Spinal cord (tissue), 10 donors: ENCODE measurements at places on chromosomes 3 and 15. TPM values are rescaled to one million over a fixed set of nuclear protein-coding genes. Genes with fewer than 3 reads are reported as not detected.
A peak's percentile ranks its signal among the peaks of the same experiment; 100 is the strongest.

OR4M2 gene
- not detected for total RNA-seq

PRICKLE2 gene
- total RNA-seq: 24.2 TPM

GRCh38 chr3:33808559-33808958 is 10.1 kb downstream of the PDCD6IP start:
- no peaks in the 10 kb centered on the region for H3K36me3 ChIP-seq
- no peak overlapping the region for H3K27ac ChIP-seq
- no peak overlapping the region for H3K4me3 ChIP-seq
- DNase-seq: no peak
- H3K27me3 ChIP-seq: no peaks in the 10 kb centered on the region

- no peaks in the 10 kb centered on the region for H3K4me1 ChIP-seq
- H3K4me3 ChIP-seq: no peak overlapping the region
- H3K36me3 ChIP-seq: no peaks in the 10 kb centered on the region
- no peaks in the 10 kb centered on the region for H3K27me3 ChIP-seq
- peak; percentile 27 for DNase-seq
Observed at GRCh38 chr15:45645026-45645980, 10.5 kb downstream of the SQOR start.

DNA sequence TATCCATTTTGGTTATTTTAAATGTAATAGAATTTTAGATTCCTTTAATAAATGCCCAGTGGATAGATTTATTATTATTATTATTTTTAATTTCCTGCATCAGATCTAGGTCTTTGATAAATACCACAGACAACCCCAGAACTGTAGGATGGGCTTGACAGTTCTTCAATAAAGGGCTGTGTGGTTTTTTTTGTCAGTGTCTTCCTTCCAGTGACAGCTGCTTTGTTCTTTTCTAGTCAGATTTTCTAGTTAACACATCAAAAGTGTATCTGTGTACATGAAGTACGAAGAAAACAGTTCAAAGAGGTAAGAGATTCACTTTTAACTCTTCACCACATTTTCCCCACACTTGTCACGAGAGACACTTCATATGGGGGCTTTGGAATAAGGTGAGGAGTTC is 120.3 kb downstream of the SAMMSON start:
- no peaks in the 10 kb centered on the region for H3K36me3 ChIP-seq
- H3K4me3 ChIP-seq: no peak overlapping the region
- no peaks in the 10 kb centered on the region for H3K4me1 ChIP-seq
- no peaks in the 10 kb centered on the region for H3K27me3 ChIP-seq
- no peak for DNase-seq
- H3K27ac ChIP-seq: no peak overlapping the region

- no peak for DNase-seq
- no peaks in the 10 kb centered on the region for H3K27me3 ChIP-seq
- no peaks in the 10 kb centered on the region for H3K36me3 ChIP-seq
- H3K4me3 ChIP-seq: no peak overlapping the region
- H3K27ac ChIP-seq: no peak overlapping the region
Observed at GRCh38 chr15:35043373-35044095, 41.6 kb downstream of the NANOGP8 start.

GRCh38 chr3:189712906-189713483 is 81.8 kb downstream of the TP63 start:
- no peak for DNase-seq
- no peak overlapping the region for H3K4me3 ChIP-seq
- H3K27ac ChIP-seq: no peak overlapping the region

DNA sequence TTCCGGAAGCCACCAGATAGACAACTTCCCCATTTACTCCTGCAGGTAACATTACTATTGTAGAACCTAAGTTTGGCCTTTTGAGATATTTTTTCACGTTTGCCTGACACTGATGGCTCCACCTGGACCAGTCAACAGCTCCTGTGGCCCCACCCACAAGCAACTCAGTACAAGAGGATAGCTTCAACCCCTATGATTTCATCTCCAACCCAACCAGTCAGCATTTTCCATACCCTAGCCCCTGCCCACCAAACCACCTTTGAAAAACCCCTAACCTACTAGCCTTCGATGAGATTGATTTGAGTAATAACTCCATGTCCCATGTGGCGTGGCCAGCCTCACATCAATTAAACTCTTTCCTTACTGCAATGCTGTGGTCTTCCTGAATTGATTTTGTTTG is 950 bp upstream of the EHHADH start:
- H3K4me1 ChIP-seq: no peaks in the 10 kb centered on the region
- no peak for DNase-seq
- H3K36me3 ChIP-seq: no peaks in the 10 kb centered on the region
- no peak overlapping the region for H3K4me3 ChIP-seq
- peaks cover 2% of the 10 kb centered on the region for H3K27me3 ChIP-seq

- no peak overlapping the region for H3K27ac ChIP-seq
- no peaks in the 10 kb centered on the region for H3K4me1 ChIP-seq
- no peak for DNase-seq
- H3K27me3 ChIP-seq: no peaks in the 10 kb centered on the region
Observed at GRCh38 chr3:177889161-177889560, 647.1 kb upstream of the KCNMB2 start.

AMOTL2 gene
- 54.7 TPM for total RNA-seq

DNA sequence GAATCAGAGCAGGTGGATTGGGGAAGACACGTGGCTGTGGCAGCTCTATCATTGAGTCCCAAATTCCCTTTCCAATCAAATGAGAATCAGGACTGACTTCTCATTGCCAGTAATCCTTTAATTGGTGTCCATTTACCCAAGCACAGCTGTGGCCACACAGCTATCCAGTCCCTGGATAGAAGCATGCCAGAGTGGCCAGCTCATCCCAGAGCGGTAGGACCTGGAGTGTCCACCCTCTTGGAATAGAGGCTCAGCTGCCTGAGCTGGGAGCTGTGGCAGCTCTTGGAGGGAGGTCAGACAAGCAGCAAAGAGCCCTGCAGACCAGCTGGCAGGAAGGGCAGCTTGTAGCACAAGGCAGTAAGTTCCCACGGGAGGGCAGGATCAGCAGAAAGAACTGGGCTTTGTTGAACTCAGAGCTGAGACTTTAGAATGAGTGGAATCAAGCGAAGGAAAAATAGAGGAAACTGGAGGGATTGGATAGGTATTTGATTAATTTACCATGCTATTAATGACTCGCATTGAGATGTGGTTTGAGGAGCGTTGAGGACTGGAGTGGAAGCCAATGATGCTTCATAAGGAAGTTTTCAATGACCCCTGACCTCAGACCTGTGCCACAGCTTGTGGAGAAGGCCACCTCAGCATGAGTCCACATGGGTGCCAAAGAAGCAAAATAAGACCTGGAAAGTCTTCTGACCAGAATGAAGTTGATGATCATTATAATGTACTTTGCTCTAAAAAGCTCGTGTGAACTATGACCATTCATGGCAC is 6.9 kb upstream of the ALPK3 start:
- H3K27ac ChIP-seq: no peak overlapping the region
- no peak overlapping the region for H3K4me3 ChIP-seq
- peaks cover 6% of the 10 kb centered on the region for H3K36me3 ChIP-seq
- H3K4me1 ChIP-seq: no peaks in the 10 kb centered on the region

DNA sequence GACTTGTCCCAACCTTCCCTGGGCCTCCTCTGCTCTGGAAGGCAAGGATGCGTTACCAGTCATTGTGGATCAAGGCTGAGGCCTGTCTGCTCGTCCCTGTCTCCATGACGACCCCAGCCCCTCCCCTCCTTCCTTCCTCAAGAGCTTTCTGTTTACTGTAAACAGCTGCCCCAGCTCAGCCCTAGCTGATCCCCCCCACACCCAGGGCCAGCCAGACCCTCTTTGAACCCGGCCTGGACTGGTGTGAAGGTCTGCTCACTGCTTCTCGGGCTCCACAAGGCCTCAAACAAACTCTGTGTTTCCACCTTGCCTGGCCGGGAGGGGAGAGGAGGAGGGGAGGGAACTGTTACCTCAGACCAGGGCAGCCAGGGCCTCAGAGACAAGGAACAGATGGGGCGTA is 16.9 kb downstream of the VPS18 start:
- no peak overlapping the region for H3K4me3 ChIP-seq
- no peak overlapping the region for H3K27ac ChIP-seq
- DNase-seq: peak; percentile 64
- H3K27me3 ChIP-seq: peaks cover 2% of the 10 kb centered on the region
- peaks cover 48% of the 10 kb centered on the region for H3K4me1 ChIP-seq

GDPGP1 gene
- 7.3 TPM for total RNA-seq

- H3K4me3 ChIP-seq: no peak overlapping the region
- H3K27ac ChIP-seq: no peak overlapping the region
- no peaks in the 10 kb centered on the region for H3K27me3 ChIP-seq
- H3K4me1 ChIP-seq: peaks cover 30% of the 10 kb centered on the region
- no peak for DNase-seq
Observed at GRCh38 chr3:58630710-58631092, 35.9 kb downstream of the FAM3D start.

DNAJA4 gene
- 62.1 TPM for total RNA-seq

DNA sequence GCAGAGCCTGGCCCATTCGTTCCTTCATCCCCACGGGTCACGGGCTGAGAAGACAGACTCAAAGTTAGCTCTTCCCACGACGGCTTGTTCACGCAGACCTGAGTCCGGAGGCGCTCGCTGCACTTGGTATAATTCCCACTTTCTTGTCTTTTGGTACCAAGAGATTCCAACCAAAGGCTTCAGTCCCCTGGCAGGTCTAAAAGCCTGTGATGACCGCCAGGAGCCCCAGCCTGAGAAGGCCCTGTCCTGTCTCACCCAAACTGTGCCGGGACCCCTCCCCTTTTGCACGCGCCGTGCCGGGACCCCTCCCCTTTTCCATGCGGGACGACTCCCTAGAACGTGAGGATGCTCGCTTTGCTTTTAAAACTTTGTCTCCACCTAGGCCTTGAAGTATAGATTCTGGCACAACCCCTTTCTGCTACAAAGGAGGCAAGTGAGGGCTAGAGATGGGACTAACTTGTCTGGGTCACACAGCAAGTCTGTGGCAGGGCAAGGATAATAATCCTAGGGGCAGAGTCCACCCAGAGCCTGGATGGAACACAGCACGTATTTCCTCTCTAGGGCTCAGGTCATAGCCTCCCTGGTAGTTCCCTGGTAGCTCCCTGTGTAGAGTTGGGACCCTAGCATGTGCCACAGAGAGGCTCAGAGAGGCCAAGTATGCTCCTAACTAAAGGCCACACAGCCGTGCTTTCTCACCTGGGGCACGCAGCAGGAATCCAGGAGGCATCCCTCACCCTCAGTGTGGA is 211.3 kb downstream of the XXYLT1 start:
- no peak overlapping the region for H3K27ac ChIP-seq
- DNase-seq: no peak
- no peaks in the 10 kb centered on the region for H3K27me3 ChIP-seq
- peaks cover 27% of the 10 kb centered on the region for H3K4me1 ChIP-seq
- no peak overlapping the region for H3K4me3 ChIP-seq

DNA sequence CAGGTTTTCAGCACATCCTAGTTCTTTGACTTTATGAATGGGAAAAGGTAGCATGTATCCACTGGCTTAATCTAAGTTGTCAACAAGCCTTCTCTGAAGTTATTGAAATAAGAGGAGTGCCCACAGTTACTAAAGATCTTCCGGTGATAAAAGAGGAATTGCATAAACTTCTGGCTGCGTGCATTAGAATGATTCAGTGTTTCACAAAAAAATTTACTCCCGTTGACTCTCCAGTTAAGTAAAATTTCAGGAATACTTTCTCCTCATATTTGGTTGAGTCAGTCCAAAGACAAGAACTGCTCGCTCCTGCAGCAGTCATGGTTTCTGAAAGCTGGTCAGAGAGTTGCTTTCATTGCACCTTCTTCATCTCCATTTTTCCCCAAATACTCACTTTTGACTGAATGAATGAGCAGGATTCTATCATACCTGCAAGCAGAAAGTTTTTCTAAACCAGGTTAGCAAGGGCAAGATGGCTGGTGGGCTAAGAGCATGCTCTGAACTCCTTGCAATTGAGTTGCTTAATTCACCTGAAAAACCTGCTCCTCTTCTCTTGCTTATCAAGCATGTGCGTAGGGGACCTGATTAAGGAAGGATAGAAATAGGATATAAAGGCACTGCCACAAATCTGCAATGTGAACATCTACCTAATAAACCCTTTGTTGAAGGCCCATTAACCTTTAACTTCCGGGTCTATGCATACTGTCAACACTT is 64.2 kb upstream of the TIMP4 start:
- no peak overlapping the region for H3K4me3 ChIP-seq
- H3K4me1 ChIP-seq: no peaks in the 10 kb centered on the region
- no peaks in the 10 kb centered on the region for H3K36me3 ChIP-seq
- no peak for DNase-seq
- H3K27ac ChIP-seq: no peak overlapping the region

- no peaks in the 10 kb centered on the region for H3K36me3 ChIP-seq
- DNase-seq: no peak
- no peaks in the 10 kb centered on the region for H3K4me1 ChIP-seq
- H3K4me3 ChIP-seq: no peak overlapping the region
- H3K27me3 ChIP-seq: no peaks in the 10 kb centered on the region
- no peak overlapping the region for H3K27ac ChIP-seq
Observed at GRCh38 chr3:194465920-194466570, 20.8 kb downstream of the ATP13A3 start.

TTLL13 gene
- total RNA-seq: 0.28 TPM

- H3K36me3 ChIP-seq: no peaks in the 10 kb centered on the region
- H3K27me3 ChIP-seq: no peaks in the 10 kb centered on the region
- H3K27ac ChIP-seq: no peak overlapping the region
- H3K4me1 ChIP-seq: no peaks in the 10 kb centered on the region
- H3K4me3 ChIP-seq: no peak overlapping the region
Observed at GRCh38 chr3:31790193-31791089, 190.6 kb downstream of the OSBPL10 start.

GRCh38 chr3:142263112-142263511 is 37.7 kb upstream of the GK5 start:
- H3K36me3 ChIP-seq: no peaks in the 10 kb centered on the region
- no peak for DNase-seq
- H3K4me1 ChIP-seq: no peaks in the 10 kb centered on the region
- H3K27ac ChIP-seq: no peak overlapping the region
- no peaks in the 10 kb centered on the region for H3K27me3 ChIP-seq
- no peak overlapping the region for H3K4me3 ChIP-seq

CLEC3B gene
- 101 TPM for total RNA-seq

CATSPER2 gene
- 2.6 TPM for total RNA-seq

ACTC1 gene
- 2.0 TPM for total RNA-seq

GSK3B gene
- 113 TPM for total RNA-seq

CPOX gene
- total RNA-seq: 21.8 TPM

- peaks cover 3% of the 10 kb centered on the region for H3K4me1 ChIP-seq
- H3K36me3 ChIP-seq: no peaks in the 10 kb centered on the region
- no peak for DNase-seq
Observed at GRCh38 chr3:73529308-73530021, 95.3 kb downstream of the PDZRN3 start.

GRCh38 chr15:66673410-66674322 is 28.4 kb upstream of the SMAD6 start:
- H3K36me3 ChIP-seq: no peaks in the 10 kb centered on the region
- DNase-seq: no peak
- no peak overlapping the region for H3K4me3 ChIP-seq
- H3K4me1 ChIP-seq: no peaks in the 10 kb centered on the region
- no peak overlapping the region for H3K27ac ChIP-seq

CPN2 gene
- not detected for total RNA-seq

GRCh38 chr3:27166888-27167287 is 202.3 kb downstream of the NEK10 start:
- DNase-seq: peak; percentile 66
- H3K4me3 ChIP-seq: no peak overlapping the region
- no peak overlapping the region for H3K27ac ChIP-seq
- H3K36me3 ChIP-seq: no peaks in the 10 kb centered on the region

WDR76 gene
- total RNA-seq: 10.8 TPM

MYRIP gene
- 12.5 TPM for total RNA-seq

CMTM6 gene
- total RNA-seq: 76.2 TPM

GRCh38 chr3:135918600-135918999 is 46.9 kb upstream of the PPP2R3A start:
- H3K36me3 ChIP-seq: no peaks in the 10 kb centered on the region
- H3K27ac ChIP-seq: no peak overlapping the region
- DNase-seq: peak; percentile 25
- no peaks in the 10 kb centered on the region for H3K4me1 ChIP-seq

GRCh38 chr15:30922480-30923311 is 19.0 kb downstream of the FAN1 start:
- H3K4me1 ChIP-seq: peaks cover 30% of the 10 kb centered on the region
- peak; percentile 85 for DNase-seq
- H3K27me3 ChIP-seq: no peaks in the 10 kb centered on the region
- H3K27ac ChIP-seq: peak overlapping the region; percentile 93
